MV-4-11 (cell line): ENCODE measurements at places on chromosomes 3 and 15.

GRCh38 chr15:100125401-100126191 is 216.2 kb downstream of the ADAMTS17 start:
- no peak for DNase-seq

GRCh38 chr15:62068810-62069167 is 2.0 kb downstream of the C2CD4A start:
- DNase-seq, result peak; percentile 34

DNA sequence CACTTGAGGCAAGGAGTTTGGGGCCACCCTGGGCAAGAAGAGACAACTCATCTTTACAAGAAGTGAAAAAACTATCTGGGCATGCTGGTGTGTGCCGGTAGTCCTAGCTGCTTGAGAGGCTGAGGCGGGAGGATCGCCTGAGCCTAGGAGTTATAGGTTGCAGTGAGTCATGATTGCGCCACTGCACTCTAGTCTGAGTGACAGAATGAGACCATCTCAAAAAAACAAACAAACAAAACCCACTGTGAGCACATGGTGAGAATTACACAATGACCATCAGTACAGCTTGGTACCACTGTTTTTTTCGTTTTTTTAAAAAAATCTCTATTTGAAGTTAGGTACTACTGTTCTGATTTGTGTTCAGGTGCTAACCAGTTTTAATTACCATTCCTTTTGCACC is 13.6 kb downstream of the VPS39 start:
- peak; percentile 88 for DNase-seq

GRCh38 chr15:81242778-81243177 is 46.1 kb downstream of the IL16 start:
- no peak for DNase-seq

GRCh38 chr3:190217081-190217480 is 96.4 kb upstream of the P3H2 start:
- DNase-seq, result peak; percentile 71

GRCh38 chr15:74517096-74517495 is 23.9 kb upstream of the ARID3B start:
- no peak for DNase-seq

GRCh38 chr3:16127249-16127648 is 47.2 kb upstream of the GALNT15 start:
- no peak for DNase-seq

DNA sequence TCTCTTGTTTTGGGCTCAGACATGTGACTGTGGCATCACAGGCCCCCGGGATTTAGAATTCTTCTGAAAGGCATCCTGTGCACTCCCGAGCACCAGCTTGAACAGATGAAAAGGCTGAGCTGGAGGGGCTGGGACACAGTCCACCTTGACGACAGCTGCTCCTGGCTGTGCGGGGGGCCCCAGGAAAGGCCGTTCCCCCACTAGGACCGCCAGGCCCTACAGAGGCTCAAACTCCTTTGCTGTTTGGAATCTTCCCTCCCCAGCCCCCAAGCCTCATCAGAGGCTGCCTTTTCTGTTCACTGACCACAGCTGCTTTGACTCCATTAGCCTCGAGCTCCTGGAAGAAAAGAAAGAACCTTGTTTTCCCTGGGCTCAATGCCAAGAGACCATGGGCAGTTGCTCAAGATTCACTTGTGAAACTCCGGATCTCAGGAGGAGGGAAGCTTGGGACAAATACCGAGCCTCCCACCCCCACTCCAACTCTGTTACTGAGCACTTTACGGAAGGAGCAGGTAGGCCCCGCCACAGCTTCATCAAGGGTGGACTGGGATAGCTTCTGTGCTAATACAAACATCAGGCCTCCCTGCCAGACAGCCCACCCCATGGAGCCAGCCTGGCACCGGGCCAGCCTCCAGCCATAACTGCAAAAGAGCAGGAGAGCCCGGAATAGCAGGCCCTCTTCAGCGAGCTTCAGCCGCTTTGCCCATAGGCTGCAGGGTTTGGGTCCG is 15.7 kb downstream of the CIDEC start:
- DNase-seq, result peak; percentile 63

- peak; percentile 97 for DNase-seq
These were observed 22.1 kb upstream of the SCAANT1 start for GRCh38 chr3:63934041-63934866.

- DNase-seq, result peak; percentile 88
These were observed 38.2 kb downstream of the PCSK6 start for GRCh38 chr15:101451266-101451799.

DNA sequence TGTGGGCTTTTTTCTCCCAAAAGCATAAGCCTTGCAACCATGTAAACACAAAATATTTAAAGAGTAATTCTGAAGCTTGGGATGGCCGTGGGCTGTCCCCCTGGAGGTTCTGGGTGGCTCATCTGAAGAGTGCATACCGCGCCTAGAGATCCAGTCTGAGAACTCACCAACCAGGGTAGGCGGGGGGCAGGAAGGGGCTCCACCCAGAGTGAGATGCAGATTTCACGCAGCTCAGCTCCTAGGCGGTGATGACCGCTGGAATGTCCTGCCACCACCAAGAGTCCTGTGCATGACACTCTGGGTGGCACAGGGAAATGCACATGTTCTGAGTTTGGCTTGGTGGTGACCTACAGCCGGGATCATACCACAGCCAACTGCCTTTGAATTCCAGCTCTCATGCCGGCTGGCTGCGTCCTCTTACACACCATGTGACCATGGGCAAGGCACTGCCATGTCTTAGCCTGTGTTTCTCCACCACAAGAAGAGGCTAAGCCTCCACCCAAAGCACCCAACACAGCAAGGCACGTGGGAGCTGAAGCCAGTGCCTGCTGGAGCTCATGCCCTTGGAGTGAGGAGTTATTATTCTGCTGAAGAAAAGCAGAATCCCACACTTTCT is 125.1 kb upstream of the IQSEC1 start:
- no peak for DNase-seq

GRCh38 chr15:97076011-97076410 is 745.5 kb downstream of the NR2F2 start:
- no peak for DNase-seq

- peak; percentile 89 for DNase-seq
These were observed 39.1 kb downstream of the KLF13 start for GRCh38 chr15:31365655-31366127.

- peak; percentile 74 for DNase-seq
These were observed at the start of gene DLEC1 for GRCh38 chr3:38039101-38039898. TSS of gene DLEC1 (plus strand) at chr3:38039208. CDS start at chr3:38039226, 18 bp downstream.

GRCh38 chr15:88748081-88748480 is 55.2 kb upstream of the ACAN start:
- DNase-seq, result no peak

GRCh38 chr3:11154953-11155325 is 646 bp downstream of the HRH1 start:
- no peak for DNase-seq

- DNase-seq, result no peak
These were observed 22.6 kb upstream of the ANO10 start for GRCh38 chr3:43644443-43644842.

GRCh38 chr15:57675481-57676181 is 30.9 kb upstream of the POLR2M start:
- DNase-seq, result no peak

- no peak for DNase-seq
These were observed 588.3 kb upstream of the NAALADL2 start for GRCh38 chr3:174270841-174271240.

- no peak for DNase-seq
These were observed 77.4 kb upstream of the ANKRD34C start for GRCh38 chr15:79204886-79205675.

DNA sequence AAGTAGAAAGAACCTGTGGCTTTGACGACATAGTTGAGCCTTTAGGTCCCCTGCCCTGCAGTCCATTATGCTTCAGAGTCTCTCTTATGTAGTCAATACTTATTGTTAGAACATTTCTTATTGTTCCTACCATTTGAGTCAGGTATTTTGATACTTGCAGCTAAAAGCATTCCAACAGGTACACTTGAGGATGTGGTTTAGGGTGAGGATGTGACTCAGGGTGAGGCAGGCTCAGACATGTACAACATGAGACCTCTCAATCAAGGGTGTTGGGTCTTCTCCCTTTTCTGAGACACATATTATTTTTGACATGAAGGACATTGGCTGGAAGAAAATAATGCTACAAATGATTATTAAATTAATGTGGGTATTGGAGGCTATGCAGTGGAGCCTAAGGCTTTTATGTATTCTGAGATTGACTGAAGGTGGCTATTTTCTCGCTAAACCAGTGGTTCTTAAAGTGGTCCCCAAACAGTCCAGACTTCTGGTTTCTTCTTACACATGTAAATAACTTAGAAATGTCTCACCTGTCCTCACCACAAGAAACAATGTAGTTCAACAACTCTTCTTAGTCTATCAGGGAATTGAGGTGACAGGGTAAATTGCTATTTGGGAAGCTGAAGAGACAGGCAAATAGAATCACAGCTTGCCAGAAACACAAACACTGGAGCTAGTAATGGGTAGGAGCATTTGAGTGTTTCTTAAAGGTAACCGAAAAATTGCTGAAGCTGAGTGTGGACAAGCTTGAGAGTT is 135.5 kb upstream of the ZPLD1 start:
- DNase-seq, result no peak

DNA sequence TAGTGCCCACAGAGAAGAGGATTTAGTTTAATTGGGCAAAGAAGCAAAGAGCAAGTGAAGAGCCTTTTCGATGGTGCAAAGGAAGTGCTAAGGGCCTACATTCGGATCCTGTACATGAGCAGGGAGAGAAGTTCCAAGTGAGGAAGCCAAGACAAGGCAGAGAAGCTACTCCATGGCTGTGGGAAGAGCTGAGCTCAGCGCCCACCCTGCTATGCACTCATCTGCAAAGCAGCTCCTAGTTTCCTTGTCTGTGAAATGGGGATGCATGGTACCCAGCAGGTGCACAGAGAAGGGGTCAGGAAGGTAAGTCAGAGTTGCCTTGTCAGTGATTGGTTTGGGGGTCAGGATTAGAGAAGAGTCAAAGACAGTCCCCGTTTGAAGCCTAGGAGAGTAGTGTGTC is 126.5 kb downstream of the PDE8A start:
- DNase-seq, result no peak

- peak; percentile 28 for DNase-seq
These were observed 49.9 kb downstream of the CLEC3B start for GRCh38 chr3:45075821-45076625.

DNA sequence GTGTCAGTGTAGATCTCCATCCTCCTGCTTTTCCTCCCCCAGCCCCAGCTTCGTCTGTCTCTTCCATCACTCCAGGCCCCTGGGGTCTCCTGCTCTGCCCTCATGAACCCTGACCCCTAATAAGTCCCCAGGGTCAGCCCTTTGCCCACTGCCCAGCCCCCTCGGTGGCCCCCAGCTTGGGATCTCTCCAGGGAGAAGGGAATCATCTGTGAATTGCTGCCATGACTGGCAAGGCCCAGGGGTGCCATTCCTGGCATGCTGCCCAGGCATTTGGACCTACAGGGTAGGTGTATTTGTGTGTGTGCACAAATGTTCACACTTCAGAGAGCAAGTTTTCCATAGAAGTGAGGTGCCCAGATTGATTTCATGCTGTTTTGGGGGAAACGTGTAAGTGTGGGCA is 5.9 kb upstream of the TBC1D21 start:
- no peak for DNase-seq

DNA sequence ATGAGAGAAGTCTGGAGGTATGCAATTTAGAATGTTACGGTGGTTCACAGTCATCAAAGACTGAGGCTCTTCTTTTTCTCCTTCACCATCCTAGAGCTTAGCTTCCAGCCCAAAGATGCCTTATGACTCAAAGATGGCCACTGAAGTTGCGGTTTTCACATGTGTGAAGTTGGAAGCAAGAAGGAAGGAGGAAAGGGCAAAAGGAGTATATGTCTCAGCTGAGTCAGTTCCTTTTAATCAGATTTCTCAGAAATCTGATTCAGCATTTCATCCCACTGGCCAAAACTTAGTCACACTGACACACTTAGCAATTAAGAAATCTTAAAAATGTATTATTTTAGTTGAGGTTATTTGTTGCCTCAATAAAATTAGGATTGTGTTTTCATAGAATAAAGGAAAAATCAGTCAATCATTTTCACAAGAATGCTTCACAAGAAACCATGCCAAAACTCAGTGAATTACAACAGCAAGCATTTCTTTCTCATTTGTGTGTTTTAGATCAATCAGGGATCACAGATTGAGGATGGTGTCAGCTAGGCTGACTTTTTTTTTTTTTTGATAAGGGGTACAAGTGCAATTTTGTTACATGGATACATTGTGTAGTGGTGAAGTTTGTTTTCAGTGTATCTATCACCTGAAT is 211.1 kb upstream of the GADL1 start:
- DNase-seq, result peak; percentile 90

GRCh38 chr3:127679534-127680145 is 6.9 kb downstream of the ABTB1 start:
- DNase-seq, result no peak

DNA sequence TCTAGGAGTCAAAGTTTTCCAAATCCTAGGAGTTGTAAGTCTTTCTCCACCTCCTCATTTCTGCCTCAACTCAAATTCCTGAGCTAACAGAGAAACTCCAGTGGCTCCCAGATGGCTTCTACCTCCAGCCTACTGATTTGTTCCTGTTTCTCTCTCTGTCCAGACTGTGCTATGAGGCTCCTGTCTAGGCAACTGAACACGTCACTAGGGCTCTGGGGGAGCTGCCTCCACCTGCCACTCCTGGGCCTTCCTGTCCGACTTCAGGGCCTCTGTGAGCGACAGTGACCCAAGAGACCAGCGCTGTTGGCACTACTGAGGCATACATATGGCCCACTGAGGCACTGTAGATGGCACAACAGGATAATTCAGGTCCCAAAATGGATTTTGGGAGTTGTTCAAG is 71.4 kb downstream of the EXOG start:
- no peak for DNase-seq

DNA sequence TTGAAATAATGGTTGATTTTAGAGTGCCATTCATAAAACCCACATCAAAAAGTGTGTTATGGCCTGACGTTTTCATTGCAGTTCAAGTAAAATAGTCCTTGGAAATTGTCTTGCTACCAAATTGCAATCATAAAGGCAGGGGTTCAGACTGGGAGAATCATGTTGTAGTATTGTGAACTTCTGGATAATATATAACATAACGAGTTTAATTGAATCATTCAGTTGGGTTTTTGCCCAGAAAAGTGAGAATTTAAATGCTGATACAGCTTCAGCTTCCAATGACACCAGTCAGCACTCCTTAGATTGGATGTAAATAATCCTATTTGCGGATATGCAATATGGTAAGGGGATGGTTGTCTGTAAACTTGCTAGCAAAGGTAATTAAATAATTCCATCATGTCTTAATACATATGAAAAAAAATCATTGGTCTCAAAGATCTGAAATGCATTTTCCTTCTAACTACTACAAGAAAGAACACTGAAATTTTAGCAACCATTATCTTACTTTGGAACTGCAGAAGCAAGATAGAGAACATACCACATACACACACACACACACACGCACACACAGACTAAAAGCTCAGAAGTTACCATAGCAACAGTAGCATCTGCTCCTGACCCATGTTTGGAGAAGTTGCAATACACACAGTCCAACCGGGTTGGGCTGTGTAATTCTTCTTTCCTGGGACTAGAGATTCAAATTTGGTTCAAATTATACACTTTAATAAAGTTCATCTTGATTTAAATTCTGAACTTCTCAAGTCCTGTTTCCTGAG is 686.2 kb upstream of the NR2F2 start:
- DNase-seq, result peak; percentile 10

DNA sequence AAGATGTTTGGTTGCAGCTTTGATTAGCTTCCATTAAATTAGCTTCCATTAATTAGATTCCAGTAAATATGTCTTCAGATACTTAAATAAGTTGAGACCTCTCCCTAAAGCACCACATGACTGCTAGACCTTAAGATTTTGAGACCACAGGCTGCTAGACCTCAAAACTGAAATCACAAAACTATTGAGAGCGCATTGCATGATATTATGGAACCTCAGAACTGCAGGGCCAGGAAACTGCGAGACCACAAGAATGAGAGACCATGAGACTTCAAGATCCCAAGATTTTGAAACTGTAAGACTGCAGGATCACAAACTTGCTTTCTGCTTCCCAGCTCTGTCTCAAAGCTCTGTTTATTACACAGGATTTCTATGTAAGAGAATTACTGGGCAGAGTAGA is 87.4 kb downstream of the TRIM42 start:
- DNase-seq, result no peak
